Aorta (tissue), 5 donors: ENCODE measurements at places on chromosomes 4 and X.

DNA sequence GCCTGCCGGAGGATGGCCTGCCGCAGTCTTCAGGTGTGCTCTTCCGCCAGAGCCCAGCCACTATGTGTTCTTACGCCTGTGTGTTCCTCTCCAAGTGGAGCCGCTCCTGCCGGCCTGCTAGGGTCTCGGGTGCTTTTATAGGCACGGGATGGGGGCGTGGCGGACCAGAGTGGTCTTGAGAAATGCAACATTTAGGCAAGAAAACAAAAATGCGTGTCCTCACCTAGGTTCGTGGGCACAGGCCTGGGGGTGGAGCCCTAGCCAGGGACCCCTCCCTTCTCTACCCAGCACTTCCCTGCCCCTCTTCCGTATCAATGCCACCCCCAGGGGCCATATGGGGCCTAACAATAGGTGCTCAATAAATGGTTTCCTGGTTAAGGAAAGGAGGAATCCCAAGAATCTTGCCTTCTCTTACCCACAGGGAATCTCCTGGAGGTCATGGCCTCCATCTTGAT, 34.4 kb upstream of the LRBA start:
- no peak for DNase-seq

GRCh38 chr4:152970102-152970820, 34.1 kb downstream of the FHDC1 start:
- DNase-seq: no peak

- DNase-seq: peak; percentile 87
These were observed 57.5 kb upstream of the SORCS2 start for GRCh38 chr4:7134737-7135388.

- DNase-seq: no peak
These were observed 18.1 kb upstream of the ZFX start for GRCh38 chrX:24131476-24131875.

DNA sequence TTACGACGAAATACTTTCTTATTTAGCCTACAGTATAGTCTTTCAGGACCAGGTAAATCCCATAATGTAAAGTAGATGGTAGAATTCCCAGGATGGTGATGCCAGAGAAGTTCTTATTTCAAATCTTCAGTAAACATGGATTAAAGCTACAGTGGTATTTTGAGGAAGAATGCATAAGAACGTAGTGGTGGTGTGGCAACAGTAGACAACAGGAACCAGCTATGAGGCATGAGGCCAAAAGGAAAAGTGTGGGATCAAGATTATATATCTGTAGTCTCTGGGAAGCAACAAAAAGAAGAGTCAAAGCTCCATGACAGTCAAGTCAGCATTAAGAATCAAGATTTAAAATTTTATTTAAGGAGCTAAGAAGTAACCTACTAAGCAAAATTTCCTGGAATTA, 60.2 kb downstream of the METTL14 start:
- no peak for DNase-seq

- DNase-seq: no peak
These were observed 336.1 kb upstream of the IGFBP7 start for GRCh38 chr4:57446266-57446665.

DNA sequence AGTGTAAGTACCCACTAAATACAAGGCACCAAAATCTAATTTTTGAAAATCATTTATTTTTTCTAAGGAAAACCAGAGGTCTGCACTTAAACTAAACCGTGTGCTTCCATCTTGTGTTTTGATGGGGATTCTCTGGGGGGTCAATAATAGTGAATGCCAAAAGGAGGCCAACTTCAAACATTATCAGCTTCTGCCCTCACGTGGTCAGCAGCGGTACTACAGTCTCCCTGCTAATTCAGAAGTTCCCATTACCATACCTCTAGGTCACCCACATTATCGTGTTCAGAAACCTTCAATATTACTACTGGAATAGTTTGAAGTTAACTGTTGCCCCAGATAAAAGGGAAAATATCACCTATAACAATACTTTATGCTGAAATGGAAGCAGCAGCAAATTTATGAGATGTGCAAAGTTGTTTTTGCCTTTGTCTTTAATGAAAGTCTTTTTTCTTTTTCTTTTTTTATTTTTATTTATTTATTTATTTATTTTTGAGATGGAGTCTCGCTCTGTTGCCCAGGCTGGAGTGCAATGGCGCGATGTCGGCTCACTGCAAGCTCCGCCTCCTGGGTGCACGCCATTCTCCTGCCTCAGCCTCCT, 17.3 kb downstream of the CTPS2 start:
- peak; percentile 61 for DNase-seq

GRCh38 chr4:168900080-168900479, 110.0 kb downstream of the CBR4 start:
- peak; percentile 74 for DNase-seq

DNA sequence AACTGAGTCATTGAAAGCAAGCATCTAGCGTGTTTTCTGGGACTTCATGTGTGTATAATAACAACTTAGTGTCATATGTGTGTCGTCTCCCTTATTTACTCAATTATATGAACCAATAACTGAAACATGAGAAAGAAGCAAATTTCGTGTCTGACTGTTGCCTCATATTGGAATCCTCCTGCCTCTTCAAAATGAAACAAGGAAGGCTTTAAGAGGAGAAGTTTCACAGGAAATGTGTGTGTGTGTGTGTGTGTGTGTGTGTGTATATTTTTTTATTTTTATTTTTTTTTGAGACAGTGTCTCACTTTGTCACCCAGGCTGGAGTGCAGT, 145.8 kb upstream of the SFRP2 start:
- no peak for DNase-seq

- no peak for DNase-seq
These were observed 51.5 kb downstream of the PSAPL1 start for GRCh38 chr4:7383266-7383665.

DNA sequence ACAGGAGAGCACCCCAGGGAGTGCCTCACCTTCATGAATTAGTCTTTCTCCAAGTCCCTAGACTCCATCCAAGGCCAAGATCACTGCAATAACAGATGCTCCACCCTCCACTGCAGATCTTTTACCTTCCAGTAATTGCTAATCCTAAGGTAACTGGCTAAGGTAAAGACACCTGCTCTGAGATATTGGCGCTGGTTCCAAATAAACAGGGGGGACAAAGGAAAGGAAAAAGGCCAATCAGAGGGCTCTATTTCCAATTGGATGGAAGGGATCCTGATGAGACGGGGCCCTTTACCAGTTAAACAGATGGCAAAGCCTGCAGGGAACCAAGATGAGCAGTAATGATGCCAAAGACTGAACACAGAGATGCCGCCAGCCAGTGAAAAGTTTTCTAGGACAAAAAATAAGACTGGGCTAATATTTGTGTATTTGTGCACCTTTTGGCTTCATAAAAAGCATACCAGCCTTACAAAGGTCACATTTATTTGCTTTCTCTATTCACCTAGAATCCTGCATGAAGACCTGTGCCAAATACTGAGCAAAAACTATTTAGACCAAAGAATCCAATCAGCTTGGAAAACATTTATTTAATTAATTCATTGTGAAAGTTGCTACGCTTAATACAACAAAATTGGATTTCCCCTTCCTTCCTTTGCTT, 148.5 kb downstream of the PPP3CA start:
- no peak for DNase-seq

DNA sequence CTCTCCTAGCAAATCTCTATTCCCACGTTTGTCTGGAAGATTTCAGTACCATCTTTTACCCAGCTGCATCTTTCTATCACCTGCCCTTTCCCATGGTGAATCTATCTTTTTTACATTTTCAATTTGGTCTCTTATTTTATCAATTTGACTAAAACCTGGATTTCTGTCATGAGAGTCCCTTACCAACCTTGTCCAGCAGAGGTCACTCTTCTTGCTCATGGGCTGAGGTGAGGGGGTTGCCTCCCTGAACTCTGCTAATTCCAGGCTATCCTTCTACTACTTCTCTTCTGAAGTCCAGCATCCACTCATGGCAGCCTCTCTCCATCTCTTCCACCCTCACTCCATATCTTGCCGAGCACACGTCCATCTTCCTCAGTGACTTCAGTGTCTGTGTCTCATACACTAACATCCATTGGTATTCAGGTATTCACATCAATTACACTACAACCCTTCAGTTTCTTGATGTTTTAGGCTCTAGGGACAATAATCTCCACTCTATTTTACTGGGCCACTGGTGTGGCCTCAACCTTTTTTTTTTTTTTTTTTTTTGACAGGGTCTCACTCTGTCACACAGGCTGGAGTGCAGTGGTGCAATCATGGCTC, 17.8 kb upstream of the ZNF827 start:
- DNase-seq: no peak

DNA sequence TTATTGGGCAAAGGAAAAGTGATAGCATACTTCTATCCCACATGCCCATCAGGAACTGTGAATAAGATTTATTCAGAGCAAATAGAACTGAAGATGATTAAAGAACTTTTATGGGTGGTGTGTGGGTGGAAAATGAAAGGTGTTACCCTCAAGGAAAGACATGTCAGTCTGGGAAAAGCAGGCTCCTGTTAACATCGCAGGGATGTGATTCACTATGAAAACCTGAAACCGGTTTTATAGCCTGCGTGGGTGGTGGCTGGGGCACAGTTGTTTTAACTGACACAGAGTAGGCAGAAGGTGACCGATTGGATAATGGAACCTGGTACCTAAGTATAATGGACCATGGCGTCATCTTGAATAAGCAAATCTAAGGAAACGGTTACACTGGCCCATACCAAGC, 61.3 kb upstream of the CASK start:
- no peak for DNase-seq

- no peak for DNase-seq
These were observed 30.0 kb upstream of the SLC9A7 start for GRCh38 chrX:46788902-46789301.

DNA sequence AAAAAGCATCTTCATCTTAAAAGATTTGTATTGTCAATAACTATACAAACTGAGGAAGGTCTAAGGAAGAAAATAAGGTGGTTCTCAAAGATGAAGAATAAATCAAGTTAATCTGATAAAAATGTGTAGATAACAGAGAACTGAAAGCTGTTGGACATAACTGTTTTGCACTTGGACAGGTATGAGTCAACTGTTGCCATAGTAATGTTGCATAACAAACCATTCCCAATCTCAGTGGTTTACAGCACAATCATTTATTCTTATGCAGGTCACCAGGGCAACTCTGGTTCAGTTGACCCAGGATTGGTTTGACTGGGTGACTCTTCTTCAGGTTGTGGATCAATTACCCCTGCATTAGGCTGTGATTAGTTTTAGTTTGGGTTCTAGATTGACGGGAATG, 2197.7 kb downstream of the ARAP2 start:
- no peak for DNase-seq

GRCh38 chr4:3605491-3605890, 73.3 kb upstream of the LRPAP1 start:
- DNase-seq: no peak
